ENCODE measurements at places on chromosomes 12 and 14.

DNA sequence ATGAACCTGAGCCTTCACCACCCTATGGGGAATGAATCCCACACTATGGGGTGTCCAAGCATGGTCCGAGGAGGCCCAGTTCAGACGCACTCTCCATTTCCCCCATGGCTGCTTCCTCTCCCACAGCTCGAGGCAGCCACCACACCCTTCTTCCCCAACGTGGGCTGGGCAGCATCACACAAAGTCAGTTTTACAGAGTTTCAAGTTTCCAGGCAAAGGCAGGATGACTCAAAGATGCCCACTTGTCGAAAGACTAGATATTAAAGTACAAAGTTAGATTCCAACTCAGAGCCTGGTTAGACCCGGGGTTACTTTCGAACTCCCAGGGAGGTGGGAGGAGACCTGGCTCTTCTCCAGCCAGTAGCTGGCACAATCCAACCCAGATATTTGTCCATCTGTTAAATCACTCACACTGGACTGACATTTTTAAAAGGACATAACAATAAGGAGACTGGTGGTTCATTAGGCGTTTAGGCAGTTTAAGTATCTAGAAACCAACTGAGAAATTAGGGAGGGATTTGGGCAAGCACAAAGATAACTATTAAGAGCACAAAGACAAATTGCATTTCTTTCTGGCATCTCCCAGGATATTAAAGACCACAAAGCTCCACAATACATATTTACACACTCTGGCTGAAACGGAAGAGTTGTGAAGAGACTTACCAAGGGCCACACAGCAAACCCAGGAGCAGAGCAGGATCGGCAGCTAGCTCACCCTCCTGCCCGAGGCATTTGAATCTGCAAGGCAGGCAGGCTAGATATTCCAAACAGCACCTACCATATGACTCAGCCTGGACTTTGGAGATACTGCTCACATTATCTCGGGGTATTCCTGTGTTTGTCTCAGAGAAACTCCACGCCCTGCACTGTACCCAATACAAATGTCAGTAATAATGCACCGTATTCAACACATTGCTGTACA is 34.8 kb downstream of the TMCC3 start:
- DNase-seq, result no peak

DNA sequence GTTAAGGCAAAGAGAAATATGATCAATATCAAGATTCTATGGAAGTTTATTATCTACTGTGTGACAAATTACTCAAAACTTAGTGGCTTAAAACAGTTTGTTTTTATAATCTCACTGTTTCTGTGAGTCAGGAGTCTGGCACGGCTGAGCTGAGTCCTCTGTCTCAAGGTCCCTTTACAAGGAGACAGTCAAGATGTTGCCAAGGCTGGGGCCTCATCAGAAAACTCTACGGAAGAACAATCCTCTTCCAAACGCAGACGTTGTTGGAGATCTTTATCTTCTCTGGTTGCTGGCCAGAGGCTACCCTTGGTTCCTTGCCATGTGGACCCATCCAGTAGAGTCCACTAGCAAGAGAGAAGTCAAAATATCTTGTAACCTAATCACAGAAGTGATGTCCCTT is 100.6 kb upstream of the CCND2 start:
- DNase-seq, result no peak

DNA sequence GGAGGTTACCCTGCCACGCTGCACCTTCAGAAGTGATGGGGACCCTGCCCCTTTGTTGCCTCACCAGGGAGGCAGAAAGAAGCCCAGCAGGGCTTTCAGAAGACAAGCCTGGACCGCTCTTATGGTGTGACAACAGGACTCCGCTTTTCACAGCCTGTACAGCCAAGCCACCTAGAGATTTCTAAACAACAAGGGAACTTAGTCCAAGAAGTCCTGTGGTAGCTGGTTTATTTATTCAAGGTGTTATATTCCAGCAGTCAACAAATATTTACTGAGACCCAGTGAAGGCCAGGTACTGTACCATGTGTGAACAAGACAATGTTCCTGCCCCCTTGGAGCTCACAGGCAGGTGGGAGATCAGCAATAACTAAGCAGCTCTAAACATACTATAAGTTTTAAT is 4.0 kb upstream of the TMEM229B start:
- no peak for DNase-seq

- DNase-seq, result no peak
These were observed 59.8 kb downstream of the WASHC4 start for GRCh38 chr12:105167346-105167745.

DNA sequence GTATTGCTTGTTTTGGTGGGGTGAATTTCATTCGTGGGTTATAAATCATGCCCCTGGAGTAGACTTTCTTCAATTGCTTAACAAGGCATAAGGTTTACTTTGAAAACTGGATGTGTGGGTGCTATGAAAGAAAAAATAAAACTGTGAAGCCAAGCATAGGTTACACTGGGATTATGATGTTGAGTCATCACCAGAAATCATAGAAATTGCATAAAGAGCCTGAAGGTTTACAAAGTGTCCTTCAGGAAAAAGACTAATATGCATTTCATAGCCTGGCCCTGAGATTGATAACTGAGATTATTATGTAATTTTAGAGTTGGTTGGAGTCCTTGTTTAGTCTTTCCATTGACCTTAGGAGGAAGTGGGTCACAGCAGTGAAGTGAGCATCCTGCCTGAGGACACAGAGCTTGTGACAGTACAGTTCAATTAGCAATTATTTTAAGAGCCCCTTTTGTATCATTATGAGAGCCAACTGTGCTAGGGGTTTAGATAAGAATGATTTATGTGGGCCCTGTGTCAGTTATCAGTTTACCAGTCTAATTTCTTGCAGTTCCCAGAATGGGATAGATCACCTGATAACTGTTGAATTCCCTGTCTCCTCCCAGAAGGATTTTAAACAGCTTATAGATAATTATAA is 13.6 kb downstream of the LRRK2 start:
- DNase-seq, result no peak

- peak; percentile 7 for DNase-seq
These were observed 2.4 kb upstream of the WIF1 start for GRCh38 chr12:65123435-65124063.

- DNase-seq, result no peak
These were observed 78.1 kb upstream of the PTHLH start for GRCh38 chr12:28050606-28051005.

- no peak for DNase-seq
These were observed 36.9 kb upstream of the CCDC198 start for GRCh38 chr14:57530571-57530970.

DNA sequence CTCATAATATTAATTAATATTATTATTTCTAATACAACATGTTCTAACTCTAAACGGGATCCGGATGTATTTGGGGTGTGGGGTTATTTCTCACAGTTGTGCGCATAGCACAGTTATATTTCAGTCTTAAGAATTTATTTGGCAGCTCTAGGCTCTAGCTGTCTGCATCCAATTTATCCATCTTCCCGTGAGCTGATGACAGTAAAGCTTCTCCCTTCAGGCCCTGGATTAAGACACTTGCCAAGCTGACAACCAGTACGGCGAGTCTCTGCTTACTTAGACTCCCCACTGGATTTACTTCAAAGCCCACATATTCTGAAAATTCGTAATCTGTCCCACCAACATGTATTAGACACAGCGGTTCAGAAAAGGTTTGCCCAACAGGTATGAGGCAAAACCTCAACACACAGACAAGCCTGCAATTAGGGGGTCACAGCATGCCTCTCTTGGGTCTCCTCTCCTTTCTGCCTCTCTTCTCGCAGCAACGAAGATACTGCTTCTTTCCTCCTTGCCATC is 232.9 kb upstream of the TMTC1 start:
- DNase-seq, result no peak

- DNase-seq, result no peak
These were observed 275.5 kb downstream of the DPF3 start for GRCh38 chr14:72618424-72618823.

DNA sequence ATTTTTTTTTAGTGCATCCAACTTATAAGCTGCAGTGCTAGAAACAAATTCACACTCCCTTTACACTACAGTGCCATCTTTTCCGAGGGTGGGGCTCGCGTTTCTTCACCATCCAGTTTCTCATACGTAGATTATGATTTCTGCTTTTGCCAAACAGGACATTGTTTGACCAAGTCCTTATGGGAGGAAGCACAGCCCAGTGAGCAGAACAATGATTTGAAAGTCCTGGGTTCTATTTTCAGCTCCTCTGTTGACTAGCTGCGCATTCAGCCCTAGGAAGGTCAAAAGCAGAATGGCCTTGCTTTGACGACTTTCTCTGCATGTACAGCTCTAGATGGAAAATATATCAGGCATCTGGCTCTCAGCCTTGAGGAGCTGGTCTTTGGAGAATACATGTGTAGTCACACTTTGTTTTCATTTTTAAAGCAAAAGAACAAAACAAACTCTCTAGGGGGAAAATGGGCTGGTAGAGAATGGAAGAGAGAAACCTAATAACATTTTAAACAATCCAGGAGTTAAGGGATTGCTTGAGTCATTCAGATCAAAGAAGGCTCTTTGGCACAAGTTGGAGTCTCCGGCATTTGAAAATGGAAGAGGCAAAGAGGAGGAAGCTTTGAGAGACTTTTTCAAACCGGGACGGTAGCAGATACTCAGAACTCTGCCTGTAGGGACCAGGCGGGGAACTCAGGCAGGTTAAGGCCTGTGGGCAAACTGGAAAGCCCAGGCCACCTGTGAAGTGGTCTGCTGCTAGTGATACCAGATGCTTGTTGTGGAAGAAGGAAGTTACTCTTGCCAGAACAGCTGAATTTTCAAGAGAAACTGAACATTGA is 257.3 kb upstream of the PLEKHG7 start:
- no peak for DNase-seq

GRCh38 chr14:84152452-84152851 is 1377.5 kb upstream of the FLRT2 start:
- DNase-seq, result no peak

- peak; percentile 94 for DNase-seq
These were observed at the start of gene PHLDA1 for GRCh38 chr12:76031414-76032042. Gene PHLDA1, minus strand, starts transcription at chr12:76031776.

DNA sequence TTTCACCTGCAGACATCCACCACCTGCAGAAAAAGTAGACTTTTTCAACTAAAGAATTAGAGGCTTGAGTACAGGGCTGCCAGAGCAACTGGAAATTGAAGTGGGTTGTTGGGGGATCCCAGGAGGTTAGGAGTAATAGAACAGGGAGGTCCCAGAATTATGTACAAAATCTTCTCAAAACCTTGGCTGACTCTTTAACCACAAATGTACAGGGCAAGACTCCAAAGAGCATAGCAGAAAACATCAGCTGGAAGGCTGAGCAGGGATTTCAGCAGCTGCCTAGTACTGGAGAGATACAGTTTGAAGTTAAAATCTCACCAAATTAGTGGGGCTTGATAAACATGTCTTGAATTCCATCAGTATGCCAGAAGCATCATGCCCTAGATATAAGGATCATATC is 191.6 kb downstream of the CRADD start:
- no peak for DNase-seq

DNA sequence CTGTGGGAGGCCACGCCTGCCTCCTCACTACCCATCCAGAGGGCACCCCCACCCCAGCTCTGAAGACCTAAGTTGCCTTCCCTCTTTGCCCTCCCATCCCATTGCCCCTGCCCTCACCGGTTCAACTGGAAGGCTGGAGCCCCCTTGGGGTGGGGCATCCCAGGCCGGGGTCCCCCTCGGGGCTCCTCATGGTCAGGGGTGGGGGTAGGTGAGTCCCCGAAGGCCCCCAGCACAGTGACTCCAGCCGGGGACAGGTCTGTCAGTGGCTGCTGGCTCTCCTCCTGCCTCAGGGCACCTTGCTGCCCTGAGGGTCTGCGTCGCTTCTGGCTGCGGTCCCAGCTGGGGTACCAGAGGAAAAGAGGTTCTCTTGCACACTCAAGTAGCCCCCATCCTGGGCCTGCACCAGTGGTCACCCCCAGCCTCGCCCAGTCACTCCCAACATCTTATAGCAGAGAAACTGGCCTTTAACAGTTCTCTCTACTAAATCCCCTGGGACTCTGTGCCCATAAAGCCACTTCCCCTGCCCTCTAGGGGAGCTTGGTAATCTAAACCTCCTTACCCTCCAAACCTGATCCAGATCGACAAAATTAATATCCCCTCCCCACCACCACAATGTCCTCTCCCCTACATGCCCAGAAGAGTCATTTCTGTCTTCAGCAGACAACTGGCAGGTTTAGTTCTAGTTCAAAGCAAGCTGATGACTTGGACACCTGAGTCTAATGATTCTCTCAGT is 5.1 kb downstream of the PIANP start:
- DNase-seq, result no peak

GRCh38 chr12:104890476-104891096 is 67.5 kb downstream of the SLC41A2 start:
- DNase-seq, result no peak

GRCh38 chr14:28785096-28785952 is 18.7 kb downstream of the FOXG1 start:
- DNase-seq, result no peak

GRCh38 chr14:100618318-100618693 is 31.1 kb upstream of the BEGAIN start:
- DNase-seq, result no peak

DNA sequence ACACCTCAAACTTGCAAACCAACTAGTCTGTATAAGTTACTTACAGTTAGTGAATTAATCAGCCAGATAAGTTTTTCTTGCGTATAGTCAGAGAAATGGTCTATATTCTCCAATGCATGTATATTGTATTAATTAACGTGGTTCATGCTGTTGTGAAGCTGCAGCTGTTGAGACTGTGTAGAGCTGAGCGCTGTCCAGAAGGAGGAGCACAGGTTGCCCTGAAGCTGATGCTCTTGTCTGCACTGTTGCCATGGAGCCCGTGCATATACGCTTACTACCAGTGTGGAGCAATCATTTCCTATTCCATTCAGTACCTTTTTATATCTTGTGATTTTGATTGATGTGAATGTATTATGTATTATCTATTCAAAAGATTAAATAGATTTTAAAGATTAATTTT is 74.3 kb upstream of the ARID2 start:
- peak; percentile 26 for DNase-seq

DNA sequence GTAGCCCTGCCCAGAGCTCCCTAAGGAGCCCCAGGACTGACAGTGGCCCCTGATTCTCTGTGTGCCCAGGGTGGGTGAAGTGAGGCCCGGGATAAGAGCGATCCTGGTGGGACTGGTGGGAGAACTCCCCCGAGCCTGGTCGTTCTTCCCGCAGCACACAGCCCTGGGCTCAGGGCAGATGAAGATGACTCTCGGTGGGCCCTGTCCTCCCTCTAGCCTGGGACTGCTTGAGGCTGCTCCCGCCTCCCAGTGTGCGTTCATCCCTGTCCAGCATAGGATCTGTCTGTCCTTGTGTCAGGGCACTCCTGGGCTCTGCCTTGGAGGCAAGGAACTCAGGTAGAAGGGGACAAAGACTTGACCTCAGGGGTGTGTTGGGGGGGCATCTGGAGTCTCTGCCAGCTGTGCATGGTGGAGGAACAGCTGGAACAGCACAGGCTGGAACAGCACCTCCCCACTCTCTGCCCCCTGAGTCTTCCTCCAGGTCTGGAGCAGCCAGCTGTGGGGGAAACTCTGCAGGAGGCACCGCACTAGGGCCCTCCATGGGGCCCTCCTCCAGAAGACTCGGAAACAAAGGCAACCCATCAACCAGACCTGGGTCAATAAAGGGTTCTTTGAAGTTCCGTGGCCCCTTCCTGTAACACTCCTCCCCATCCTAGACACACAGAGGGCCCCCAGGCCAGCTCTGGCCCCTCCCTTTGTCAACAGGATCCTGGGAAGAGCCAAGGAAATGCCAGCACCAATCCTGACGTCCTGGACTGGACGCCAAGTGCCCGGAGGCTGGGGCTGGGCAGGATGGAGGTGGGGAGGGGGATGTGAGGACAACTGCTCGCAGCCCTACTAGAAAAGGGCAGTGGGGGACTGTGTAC is 15.9 kb downstream of the FAIM2 start:
- no peak for DNase-seq

- DNase-seq, result no peak
These were observed 50.3 kb upstream of the PCED1B start for GRCh38 chr12:47028981-47029708.

GRCh38 chr14:61034416-61035120 is 53.5 kb downstream of the SLC38A6 start:
- no peak for DNase-seq
